ENCODE measurements at places on chromosomes 2 and 18. TPM values are rescaled to one million over a fixed set of nuclear protein-coding genes. Genes with fewer than 3 reads are reported as not detected.
A peak's percentile ranks its signal among the peaks of the same experiment; 100 is the strongest.

The GPR75 gene
- 2.8 TPM for total RNA-seq

DNA sequence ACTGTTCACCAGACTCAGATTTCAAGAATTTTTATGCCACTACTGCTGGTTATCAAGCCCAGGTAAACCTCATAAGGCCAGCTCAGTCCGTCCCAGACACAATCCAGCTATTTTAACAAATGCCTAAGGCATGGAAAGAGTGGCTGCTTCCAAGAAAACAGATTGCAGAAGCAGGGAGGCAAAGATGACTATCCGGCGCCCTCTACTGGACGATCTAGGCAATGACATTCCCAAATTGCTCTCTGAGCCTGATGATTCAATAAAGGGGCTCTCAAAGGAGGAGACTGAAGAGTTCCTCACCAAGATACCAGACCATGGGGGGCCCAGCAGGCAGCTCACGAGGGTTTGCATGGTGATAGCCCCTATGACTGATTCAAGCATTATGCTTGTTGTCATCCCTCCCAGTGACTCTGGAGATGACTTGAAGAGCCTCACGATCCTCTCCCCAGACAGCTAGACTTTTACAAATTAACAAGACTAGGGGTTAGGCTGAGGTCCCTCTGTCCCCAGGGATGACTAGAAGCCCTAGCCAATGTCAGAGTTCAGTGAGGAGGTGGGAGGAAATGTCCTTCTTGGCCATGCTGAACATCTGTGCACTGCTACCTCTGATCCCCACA lies 25.0 kb downstream of the SERPINB8 start:
- H3K27ac ChIP-seq: no peak overlapping the region
- H3K4me1 ChIP-seq: no peaks in the 10 kb centered on the region
- no peaks in the 10 kb centered on the region for H3K27me3 ChIP-seq
- DNase-seq: peak; percentile 69
- no peak overlapping the region for H3K4me3 ChIP-seq

DNA sequence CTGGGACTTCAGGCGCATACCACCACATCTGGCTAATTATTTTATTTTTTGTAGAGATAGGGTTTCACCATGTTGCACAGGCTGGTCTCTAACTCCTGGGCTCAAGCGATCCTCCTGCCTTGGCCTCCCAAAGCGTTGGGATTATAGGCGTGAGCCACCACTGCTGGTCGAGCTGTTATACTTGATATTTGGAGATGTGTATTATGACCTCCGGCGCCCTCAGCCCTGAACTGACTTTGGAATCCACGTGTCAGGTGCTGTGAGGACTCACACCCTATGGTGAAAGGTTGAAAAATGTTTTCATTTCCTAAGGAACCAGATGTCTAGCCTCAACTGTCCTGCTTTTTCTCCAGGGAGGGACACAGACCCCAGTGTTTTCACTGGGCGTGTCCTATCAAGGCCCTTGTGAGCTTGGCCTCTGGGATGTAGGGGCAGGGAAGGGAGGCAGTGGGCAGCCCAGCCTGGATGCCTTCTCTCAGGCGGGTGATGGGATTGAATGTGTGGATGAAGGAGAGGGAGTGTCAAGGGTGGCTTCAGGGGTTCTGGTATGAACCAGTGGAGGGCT lies 56.4 kb upstream of the HAAO start:
- no peak overlapping the region for H3K27ac ChIP-seq
- no peaks in the 10 kb centered on the region for H3K27me3 ChIP-seq
- DNase-seq: no peak
- H3K4me3 ChIP-seq: no peak overlapping the region
- peaks cover 27% of the 10 kb centered on the region for H3K4me1 ChIP-seq
- H3K36me3 ChIP-seq: no peaks in the 10 kb centered on the region

GRCh38 chr2:173001664-173002604 lies 73.7 kb upstream of the MAP3K20 start:
- H3K27me3 ChIP-seq: no peaks in the 10 kb centered on the region
- H3K4me1 ChIP-seq: no peaks in the 10 kb centered on the region
- no peak overlapping the region for H3K4me3 ChIP-seq
- no peaks in the 10 kb centered on the region for H3K36me3 ChIP-seq
- H3K27ac ChIP-seq: no peak overlapping the region

DNA sequence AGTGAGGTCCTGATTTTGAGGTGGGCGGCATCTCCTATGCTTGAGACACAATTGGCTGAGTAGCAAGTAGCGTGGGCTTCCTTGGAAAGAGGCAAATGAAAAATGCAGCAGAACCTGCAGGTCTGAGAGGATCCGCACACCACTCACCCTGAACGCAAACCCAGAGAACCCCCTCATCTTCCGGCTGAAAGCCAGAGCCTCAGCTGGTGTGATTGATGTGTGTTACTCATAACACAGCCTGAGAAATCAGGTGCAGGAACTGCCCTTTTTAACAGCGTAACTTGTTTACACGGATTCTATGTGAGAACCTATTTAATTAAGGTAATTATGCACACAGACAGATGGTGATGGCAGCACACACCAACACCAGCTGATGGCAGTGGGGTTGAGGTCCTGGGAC lies 123.4 kb downstream of the MRO start:
- no peaks in the 10 kb centered on the region for H3K27me3 ChIP-seq
- DNase-seq: no peak
- no peaks in the 10 kb centered on the region for H3K4me1 ChIP-seq
- no peak overlapping the region for H3K27ac ChIP-seq
- H3K36me3 ChIP-seq: no peaks in the 10 kb centered on the region
- H3K4me3 ChIP-seq: no peak overlapping the region

All from lung (tissue), 17 donors.